ENCODE measurements at places on chromosomes 7 and 10.

DNA sequence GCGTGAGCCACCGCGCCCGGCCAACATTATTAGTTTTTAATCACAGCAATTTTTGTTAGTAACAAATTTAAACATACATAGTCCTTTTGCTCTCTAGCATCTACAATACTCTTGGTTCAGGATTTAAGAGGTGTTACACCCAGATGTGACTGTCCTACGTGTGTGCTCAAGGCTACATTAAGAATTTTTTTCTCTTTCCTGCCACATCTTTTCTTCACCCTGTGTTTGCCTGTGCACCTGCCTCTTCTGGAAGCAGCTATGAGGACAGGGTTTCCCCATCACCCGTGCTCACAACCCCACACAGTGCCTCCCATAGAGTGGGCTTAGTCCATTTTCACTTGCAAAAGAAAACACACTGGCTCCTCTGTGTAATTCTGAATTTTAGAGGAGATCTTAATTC lies 186.7 kb upstream of the KLF6 start:
- DNase-seq: no peak

- DNase-seq: no peak
These were observed 289.4 kb downstream of the PLXNA4 start for GRCh38 chr7:132286836-132287235.

- no peak for DNase-seq
These were observed 7.8 kb upstream of the KLF6 start for GRCh38 chr10:3792710-3793219.

GRCh38 chr7:35593899-35594298 lies 101.0 kb downstream of the HERPUD2 start:
- no peak for DNase-seq

GRCh38 chr7:148031019-148031418 lies 559.5 kb upstream of the C7orf33 start:
- DNase-seq: no peak

DNA sequence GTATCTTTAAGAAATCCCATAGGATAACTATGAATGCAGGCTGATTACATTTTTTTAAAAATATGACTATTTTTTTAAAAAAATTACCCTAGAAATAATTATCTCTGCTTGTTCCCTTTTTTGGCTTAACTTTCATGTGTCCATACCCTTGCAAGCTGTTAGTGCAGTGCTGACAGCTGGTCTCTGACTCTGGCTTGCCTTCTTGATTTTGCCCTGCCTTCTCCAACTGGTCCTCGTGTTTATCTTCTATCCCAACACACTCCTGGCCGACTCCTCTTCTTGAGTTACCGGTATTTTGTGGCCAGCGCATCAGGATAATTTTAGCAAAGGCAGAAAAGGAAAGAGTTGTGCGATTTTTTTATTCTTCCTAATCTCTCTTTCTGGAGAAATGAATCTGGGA lies 111.7 kb upstream of the STARD3NL start:
- DNase-seq: no peak

GRCh38 chr7:155867734-155868400 lies 55.6 kb upstream of the SHH start:
- DNase-seq: no peak

GRCh38 chr10:19906108-19906791 lies 90.0 kb downstream of the PLXDC2 start:
- no peak for DNase-seq

- DNase-seq: peak; percentile 57
These were observed 8.4 kb downstream of the RAB18 start for GRCh38 chr10:27512548-27512947.

DNA sequence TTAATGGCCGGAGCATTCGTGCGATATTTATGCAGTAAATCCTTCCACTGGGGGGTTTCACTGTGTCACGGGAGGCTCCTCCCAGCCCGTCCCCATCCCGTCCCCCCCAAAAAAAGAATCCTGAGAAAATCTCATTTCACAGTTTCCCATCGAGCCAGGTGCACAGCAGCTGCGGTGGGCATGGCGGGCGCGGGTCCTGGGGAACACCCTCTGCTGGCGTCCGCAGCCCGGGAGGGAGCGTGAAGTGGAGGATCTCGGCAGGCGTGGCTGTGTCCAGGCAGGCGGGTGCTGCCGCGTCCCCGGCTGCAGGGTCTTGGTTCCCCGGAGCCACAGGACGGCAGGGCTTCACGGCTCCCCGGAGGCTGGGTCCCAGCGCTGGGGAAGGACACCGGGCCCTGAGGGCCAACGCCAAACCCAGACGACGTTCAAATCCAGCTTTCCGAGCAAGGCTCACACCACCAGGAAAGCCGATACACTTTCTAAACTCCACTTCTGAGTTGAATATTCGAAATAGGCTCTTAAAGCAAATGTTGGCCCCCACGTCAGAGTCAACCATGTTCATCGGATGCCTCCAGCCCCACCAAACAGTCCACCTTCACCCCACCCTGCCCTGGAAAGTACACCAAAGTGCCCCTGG lies 55.7 kb downstream of the PDGFA start:
- DNase-seq: no peak

- no peak for DNase-seq
These were observed 229.9 kb downstream of the ADARB2 start for GRCh38 chr10:1507436-1507835.

- DNase-seq: peak; percentile 51
These were observed 10.3 kb downstream of the ADRB1 start for GRCh38 chr10:114053946-114054345.

DNA sequence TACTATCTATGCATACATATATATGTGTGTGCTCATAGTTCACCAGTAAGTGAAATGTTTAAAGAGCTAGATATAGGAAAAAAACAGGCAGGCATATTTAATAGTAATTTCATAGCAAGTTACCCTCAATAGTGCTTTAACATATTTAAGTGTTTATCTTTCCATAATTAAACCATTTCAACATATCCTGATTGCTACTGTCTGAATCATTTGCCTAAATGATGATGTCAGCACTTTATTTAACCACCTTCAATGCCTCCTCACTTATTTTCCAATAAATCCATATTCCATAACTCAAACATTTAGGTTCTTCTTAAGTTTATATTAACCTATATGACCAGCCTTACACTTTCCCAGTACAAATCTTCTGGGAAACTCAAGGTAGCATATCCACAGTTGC lies 601.1 kb downstream of the ARL4A start:
- no peak for DNase-seq

- DNase-seq: peak; percentile 54
These were observed 181.5 kb upstream of the PLXNA4 start for GRCh38 chr7:132757783-132758182.

GRCh38 chr7:155296788-155297516 lies 726 bp upstream of the INSIG1 start:
- peak; percentile 92 for DNase-seq

- no peak for DNase-seq
These were observed 13.9 kb downstream of the PLEKHA1 start for GRCh38 chr10:122388287-122388997.

- DNase-seq: no peak
These were observed 213.7 kb downstream of the GLI3 start for GRCh38 chr7:42023262-42023661.

GRCh38 chr7:123867225-123867624 lies 22.3 kb downstream of the HYAL4 start:
- no peak for DNase-seq

DNA sequence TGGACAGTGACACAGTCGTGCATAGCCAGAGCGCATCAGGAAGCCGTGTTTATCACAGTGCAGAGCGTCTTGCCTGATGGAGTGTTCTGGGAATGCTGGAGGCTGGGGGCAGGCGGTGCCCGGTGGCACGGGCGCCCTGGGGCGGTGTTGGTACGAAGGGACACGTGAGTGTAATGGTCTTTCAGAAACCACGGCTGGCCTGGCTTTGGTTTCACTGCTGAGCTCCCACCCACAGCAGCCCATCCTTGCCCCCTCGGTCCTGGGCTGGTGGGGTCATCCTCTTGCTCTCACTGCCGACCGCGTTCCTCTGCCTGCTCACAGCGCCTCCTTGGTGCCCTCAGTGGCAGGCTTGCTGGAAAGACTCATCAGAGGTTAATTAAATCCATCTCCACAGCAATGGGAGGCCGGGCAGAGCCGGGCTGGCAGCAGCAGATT lies 50.6 kb downstream of the NKX6-2 start:
- no peak for DNase-seq

DNA sequence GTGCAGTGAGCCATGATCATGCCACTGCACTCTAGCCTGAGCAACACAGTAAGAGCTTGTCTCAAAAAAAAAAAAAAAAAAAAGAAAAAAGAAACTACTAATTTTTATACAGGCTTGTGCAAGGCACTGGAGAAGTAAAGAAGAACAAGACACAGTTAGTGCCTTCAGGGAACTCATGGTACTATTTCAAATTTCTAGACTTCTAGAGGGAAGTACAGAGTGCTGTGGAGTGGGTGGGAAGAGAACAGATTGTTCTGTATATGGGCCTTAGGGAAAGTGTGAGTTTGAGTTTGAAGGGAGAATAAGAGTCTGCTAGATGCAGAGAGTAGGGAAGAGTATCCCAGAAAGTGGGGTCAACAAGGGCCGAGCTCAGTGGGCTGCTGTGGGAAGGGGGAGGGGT lies 234.8 kb downstream of the PHTF2 start:
- DNase-seq: no peak

DNA sequence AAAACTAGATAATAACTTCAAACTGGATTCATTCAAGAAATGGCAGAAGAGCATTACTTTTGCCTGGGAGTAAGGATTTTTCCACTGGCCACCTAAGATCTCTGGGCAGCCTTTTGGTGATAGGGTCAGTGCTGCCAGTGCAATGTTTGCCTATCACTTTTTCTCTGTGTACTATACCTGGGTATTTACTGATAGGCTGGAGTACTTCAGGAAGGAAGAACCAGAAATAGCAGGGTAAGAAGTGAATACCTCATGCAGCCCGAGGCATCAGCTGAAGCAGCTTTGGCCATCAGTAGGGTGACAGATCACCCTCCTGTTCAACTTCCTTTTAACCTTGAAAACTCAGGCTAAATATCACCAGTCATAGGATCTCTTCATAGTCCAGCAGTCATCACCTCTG lies 5.5 kb upstream of the PAPSS2 start:
- no peak for DNase-seq

DNA sequence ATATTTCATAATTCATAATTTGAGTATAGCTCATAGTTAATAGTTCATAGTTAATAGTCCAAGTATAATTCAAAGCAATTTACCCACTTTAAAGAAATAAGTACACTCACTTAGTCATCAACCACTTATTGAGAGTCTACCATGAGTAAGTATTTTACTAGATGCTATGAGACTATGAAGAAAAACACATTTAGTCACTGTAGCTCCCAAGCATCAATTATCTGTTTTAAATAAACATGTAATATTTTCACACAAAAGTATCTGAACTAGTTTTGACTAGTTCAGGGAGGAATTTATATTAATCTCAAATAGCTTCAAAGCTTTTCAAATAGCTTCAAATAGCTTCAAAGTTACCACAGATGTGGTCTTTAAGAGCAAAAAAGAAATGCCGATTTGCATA lies 119.2 kb downstream of the ANK3 start:
- DNase-seq: peak; percentile 69

GRCh38 chr10:123574109-123574698 lies 92.0 kb upstream of the GPR26 start:
- no peak for DNase-seq

DNA sequence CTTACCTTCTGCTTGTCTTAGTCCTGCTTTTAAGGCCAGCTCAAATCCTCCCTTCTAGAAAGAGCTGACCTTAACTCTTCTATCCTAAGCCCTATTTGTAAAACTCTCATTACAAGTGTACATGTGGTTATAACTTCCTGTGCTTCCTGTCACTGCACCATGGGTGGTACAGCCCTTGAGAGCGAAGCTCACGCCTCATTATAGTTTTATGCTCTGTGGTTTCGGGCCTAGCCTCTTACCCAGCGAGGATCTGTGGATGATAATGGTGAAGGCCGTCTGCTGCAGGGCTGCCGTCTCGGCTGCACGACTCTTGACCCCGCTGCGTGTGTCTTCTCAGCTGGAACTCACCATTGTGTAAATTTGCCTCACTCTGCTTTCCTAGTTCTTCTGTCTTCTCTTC lies 74.6 kb downstream of the CUL1 start:
- peak; percentile 18 for DNase-seq

DNA sequence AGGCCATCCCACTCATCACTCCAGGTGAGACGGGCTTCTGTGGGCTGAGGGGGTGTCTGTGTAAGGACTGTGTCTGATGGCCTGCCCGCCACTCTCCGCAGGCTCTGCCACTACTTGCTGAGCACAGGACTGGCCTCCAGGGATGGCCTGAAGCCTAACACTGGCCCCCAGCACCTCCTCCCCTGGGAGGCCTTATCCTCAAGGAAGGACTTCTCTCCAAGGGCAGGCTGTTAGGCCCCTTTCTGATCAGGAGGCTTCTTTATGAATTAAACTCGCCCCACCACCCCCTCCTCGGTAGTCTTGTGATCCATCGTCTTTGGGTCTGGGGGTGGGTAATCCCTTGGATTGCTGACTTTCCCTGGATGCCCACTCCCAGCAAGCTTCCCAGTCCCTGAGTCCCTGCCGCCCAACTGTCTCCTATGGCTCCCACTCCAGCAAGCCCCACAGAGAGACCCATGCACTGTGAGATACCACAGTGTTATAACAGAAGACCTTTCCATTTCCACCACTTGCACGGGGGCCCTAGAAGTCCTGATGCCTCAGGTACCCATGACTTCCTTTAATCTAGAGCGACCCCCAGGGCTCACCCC lies 4.7 kb downstream of the FXYD4 start:
- DNase-seq: no peak

GRCh38 chr10:97744405-97745035 lies 7.6 kb downstream of the ZFYVE27 start:
- no peak for DNase-seq

DNA sequence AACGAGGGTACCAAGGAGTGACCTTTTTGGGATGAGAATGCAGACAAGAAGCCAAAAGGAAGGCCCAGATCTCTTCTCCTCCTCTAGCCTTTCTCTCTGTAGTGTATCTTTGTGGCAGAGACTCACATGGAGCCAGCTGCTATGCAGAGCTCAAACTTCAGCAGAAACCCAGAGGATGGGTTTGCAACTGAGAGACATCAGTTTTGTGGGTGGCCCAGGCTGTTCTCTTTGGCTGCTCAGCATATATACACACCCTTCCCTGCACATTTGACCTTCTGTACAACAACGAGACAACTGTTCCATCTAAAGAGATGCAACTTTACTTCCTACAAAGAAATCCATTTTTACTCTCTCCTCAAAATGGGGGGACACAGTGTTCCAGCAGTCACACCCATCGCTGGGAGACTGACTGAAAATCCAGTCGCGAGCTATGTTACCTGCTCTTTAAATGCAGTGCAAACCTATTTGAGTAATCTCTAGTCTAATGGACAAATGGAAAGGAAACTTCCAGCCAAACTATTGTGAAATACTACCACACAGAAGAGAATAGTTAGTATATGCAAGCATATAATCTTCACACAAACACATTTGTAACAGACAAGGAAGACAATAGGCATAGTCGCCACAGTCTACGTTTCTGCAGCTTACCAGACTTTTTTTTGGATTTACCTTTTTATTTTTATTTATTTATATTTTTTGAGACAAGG lies 51.2 kb downstream of the GTF2I start:
- no peak for DNase-seq

- DNase-seq: peak; percentile 31
These were observed 3.3 kb downstream of the ZNF503 start for GRCh38 chr10:75398200-75398691.

DNA sequence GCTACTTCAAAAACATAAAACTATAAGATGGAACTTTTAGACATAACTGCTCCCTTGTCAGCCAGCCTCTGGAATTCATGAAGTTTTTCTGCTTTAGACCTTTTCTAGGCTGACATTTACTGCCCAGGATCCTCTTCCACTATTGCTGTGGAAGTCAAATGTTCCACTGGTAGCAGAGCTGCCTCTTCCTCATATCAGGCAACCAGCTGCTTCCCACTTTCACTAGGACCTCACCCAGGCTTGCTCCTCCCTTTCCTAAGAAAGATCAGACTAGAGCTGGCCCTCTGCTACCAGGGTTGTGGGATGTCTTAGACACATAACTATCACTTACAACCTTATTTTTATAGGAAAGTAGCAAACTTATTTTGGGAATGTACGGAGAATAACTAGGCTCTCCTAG lies 121.5 kb downstream of the CTTNBP2 start:
- DNase-seq: no peak
